8988T (cell line): ENCODE measurements at places on chromosomes 3 and 15.

GRCh38 chr15:40763801-40764628, at the start of gene GCHFR:
GCHFR (plus strand) TSS chr15:40764068; CDS start chr15:40764181, 113 bp downstream.
- DNase-seq = peak; percentile 77

DNA sequence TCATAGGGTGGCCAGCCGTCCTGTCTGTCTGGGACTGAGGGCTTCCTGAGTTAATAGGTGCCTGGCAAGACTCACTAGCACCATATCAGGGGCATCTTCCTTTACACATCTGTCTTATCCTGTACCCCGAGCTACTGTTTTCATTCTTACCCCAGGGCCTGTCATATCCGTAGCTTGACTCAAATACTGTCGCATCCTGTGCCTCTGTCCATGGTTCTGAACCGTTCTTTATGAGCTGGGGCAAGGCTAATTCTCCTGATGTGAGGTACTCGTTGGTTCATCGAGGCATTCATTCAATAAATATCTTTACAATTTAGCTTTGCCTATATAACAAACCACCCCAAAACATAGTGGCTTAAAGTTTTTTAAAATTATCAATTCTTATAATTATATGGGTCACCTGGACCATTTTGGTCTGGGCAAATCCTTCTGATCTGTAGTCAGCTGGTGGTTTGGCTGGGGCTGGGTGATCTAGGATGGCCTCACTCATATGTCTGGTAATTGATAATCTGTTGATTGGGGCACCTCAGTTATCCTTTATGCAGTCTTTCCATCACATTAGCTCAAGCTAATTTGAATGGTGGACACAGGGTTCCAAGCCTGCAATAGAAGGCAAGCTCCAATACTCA, 121.2 kb downstream of the TLE3 start:
- no peak for DNase-seq

DNA sequence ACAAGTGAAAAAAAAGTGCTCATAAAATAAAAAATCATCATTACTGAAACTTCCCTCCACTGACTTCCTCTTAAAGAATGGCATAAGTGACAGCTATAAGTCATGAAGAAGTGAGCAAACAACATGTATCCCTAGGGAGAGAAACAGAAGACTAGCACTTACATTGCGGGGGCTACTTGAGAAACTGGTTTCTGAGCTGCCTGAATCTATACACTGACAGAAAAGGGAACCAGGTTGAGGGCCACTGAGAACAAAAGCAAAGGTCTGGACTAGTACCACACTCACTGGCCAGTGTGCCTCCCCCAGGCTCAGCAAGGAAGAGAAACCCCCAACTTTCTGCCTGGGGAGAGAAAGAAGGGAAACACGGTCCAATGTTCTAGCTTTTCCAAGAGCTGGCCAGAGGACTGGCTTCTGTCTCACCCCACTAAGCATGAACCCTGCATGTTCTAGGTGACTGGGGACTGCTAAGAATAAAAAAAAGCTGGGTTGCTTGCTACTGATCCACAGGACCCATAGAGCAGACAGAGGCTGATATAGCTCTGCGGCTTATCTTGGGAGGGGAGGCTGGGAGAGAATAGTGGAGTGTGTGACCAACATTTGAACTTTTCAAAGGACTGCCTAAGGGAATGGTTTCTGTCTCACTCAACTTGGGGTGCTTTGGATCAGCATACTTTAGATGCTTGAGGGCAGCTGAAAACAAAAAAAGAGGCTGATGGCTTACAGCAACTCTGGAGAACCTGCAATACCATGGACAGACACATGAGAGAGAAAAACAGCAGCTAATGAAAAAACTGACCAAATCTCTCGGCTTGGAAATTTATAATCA, 8.1 kb downstream of the RAD18 start:
- DNase-seq = no peak

DNA sequence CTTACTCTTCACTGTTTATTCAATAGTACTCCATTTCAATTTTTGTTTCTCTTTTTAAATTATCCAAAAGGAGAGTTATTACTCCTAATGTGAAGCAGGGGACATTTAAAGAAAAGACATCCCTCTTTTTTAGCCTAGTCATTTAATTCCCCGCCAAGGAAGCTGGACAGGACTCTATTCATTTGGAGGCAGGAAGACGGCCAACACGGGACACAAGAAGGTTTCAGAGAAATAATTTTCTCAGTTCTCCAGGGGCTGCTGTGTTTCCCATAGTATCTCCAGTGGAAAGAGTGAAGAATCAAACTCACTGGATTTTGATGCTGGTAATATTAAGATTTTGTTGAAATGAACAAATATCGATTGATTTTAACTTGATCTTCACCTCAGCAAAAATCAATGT, 833.7 kb downstream of the ROBO2 start:
- no peak for DNase-seq

DNA sequence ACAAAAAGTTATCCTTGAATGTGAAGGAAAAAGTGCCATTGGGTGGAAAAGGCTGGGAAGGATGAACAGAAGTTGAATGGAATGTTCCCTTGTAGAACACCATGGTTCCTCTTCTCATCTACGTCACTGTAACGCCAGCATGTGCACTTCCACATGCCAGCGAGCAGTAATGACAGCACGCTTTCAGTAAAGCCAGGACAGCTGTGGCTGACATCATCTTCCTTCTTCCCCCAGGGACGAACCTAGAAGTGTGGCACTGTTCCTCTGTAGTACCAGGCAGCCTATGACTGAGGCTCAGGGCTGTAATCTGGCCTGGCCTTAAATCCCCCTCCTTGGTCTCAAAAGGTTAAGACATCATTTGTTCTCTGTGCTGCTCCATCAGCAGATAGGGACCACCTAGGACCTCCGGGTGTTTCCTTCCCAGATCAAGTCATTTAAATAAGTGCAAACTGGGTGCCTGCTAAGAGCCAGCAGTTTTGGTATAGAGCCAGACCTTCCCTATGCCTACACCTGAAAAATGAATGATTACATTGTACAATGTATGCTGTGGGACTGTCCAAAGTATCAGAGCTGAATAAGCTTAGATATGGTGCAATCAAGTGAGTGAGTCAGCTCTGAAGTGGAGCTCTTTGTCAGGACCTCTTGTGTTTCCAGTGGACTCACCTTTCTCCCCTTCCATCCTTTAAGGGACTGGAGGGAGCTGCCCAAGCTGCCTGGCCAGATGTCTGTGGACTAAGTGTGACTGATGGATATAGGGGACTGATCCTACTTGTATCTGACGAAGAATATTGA, 5.6 kb upstream of the SRPRB start:
- no peak for DNase-seq

DNA sequence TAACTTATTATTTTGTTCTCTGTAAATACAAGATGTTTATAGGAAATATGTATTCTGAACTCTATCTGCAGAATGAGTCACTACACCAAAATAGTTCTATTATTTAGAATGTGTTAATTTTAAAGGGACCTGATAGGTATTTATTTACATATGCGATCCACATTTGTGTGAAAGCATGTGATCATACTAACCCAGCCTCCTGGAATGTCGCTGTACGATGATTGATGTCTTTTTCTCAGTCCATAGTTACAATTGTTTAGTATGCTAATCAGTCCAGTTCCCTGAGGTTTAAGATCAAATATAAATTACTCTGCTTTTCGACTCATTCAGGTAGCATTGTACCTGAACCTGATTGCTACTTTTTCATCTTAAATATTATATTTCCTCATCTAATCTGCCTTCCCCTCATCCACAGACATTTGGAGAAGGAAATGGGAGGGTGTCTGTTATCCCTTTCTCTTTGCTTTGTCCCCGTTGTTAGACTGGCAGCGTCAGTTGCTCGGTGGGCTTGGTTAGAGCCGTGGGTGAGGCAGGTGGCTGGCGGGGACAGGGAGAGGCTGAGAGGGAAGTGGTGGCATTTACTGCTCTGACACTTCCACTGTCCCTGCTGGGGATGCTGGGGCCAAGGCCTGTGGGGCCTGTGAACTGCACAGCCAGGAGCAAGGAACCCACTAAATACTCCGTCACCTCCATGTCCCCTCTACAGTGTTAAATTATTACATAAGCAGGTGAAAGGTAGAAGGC, 27.8 kb upstream of the NR2E3 start:
- DNase-seq = no peak

GRCh38 chr3:142929109-142929508, 34.4 kb downstream of the PAQR9 start:
- no peak for DNase-seq
